ENCODE measurements at places on chromosomes 4 and X.

GRCh38 chrX:124592744-124593143 lies 246.4 kb downstream of the SH2D1A start:
- DNase-seq: no peak

- DNase-seq: no peak
Observed at GRCh38 chrX:153585827-153586226, 13.1 kb downstream of the CCNQ start.

GRCh38 chr4:138035781-138036258 lies 206.3 kb downstream of the SLC7A11 start:
- DNase-seq: no peak

GRCh38 chrX:49167740-49168108 lies 4.0 kb upstream of the PLP2 start:
- no peak for DNase-seq

GRCh38 chr4:187077744-187078401 lies 354.2 kb upstream of the FAT1 start:
- DNase-seq: no peak

DNA sequence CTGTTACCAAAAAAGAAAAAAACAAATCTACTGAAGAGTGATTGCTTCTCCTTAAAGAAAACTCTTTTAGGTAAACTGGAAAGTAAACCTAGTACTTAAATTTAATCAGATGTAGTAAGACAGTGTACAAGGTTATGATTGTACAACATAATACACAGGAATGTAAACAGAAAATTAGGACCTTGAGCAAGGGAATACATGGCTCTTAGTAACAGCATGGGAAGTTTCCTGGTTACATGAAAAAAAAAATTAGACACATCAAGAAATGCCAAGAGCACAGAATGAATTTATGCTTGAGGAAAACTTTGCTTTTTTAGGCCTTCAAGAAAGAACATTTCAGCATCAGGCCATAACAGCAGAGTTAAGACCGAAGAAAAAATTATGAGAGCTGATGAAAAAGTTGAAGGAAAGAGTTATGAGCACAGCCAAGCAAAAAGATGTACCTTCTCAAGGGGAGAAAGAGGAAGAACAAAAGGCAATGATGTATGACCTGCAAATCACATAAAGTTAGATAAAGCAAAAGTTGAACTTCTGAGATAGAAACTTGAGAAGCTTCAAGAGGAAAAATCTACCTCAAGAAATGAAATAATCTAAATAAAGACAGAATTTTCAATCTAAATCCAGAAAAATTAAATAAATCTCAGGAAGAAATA lies 311.6 kb downstream of the GALNTL6 start:
- no peak for DNase-seq
